ENCODE measurements at places on chromosomes 11 and 22.

DNA sequence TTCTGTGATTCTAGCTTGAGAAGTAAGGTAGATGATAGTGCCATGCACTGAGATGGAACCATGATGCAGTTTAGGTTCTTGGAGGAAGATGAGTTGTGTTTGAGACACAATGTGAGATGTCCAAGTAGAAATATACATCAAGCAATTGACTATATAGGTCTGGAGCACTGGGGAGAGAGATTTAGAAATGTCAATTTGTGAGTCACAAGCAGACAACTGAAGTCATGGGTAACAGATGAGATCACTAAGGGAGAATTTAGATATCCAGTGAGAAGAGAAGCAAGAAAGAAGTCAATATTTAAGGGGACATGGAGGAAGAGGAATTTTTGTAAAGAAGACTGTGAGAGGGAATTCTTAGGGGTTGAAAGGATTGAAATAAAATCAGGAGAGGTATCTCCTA, 65.1 kb upstream of the RRAS2 start:
- no peak for DNase-seq

DNA sequence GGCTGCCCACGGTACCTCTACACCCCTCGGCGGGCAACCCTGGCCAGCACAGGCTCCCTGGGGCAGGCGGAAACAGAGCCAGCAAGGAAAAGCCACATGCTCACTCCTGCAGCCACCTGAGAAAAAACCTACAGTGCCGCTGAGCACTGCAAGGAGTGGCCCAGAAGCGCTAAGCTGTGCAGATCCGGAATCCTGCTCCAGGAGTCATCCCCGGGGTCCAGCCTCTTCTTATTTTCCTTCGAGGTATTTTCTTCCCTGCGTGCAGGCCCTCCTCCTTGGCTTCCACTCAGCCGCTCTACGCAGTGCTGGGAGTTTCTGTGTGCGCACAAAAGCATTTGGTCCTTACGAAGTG, 81.0 kb downstream of the TRMU start:
- DNase-seq: no peak

DNA sequence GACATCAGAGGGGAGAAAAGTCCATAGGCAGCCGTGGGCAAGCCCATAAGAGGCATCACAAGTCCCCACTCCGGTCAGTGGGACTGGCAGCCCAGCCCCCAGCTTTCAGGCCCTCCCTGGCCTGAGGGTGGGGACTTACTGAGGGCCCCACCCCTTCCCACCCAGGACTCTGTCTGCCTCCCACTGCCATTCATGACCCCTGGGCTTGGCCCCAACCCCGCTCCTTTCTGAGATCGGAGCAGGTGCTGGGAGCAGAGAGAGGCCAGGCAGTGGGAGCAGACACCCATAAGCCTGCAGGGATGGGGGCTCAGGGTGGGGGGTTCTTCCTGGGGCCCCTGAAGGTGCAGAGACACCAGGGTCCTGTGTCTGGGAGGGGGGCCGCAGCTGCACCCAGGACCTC, 5.1 kb downstream of the UPK2 start:
- DNase-seq: no peak

DNA sequence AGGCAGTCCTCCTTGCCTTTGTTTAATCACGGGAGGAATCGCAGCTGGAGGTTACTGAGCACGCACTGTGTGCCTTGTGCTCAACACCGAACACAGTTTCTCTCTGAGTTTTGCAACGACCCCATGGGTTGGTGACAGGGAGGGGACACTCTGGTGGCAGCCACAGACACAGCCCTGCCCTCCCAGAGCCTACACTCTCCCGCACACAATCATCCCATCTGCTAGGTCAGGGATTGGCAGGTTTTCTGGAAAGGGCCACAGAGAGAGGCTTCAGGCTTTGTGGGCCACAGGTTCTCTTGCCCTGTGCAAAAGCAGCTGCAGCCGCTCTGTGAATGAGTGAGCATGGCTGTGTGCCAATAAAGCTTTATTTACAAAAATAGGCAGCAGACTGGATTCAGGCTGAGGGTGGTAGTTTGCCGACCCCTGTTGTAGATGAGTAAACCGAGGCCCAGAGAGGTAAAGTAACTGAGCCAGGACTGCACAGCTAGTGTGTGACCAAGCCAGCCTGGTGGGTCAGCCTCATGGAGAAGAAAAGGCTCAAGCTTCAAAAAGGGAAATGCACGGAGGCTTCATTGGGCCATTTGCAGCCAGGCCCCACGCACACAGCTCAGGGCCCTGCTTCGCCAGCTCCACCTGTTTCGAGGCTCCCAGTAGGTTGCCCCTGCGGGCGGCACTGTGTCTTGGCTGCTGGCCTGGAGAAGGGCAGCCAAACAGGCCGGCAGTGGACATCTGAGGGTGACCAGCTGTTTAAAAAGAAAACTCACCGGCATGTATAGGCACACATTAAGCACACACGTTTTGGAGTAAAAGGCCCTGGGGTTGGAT, 16.3 kb downstream of the LTO1 start:
- DNase-seq: no peak

DNA sequence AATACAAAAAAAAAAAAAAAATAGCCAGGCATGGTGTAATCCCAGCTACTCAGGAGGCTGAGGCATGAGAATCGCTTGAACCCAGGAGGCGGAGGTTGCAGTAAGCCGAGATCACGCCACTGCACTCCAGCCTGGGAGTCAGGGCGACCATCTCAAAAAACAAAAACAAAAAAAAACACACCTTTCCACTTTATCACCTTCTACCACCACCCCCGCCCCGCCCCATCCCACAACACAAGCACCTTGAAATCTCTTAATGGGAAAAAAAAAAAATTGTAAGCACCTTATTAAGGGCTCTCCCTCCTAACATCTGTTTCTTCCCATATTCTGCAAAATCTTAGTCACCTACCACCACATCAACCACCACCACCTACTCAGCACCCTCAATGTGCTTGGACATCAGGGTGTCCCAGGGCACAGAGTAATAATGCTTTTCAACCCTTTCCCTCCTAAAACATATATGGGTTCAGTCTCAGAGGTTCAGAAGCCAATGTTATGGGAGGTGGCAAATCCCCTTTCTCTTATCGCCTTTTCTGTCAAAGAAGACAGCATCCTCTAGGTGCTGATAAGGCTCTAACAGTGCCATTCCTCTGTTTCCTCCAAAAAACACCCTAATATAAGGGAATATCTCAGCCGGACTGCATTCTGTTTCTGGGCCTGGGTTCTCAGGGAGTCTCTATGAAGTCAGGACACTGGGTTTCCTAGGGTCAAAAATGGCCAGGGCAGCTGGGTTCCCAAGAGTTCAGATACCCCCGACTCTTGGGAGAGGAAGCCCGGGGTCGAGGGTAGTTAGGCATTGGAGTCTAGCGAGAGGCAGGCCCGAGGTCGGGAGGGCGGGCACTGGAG, 718 bp downstream of the INTS5 start:
- no peak for DNase-seq

DNA sequence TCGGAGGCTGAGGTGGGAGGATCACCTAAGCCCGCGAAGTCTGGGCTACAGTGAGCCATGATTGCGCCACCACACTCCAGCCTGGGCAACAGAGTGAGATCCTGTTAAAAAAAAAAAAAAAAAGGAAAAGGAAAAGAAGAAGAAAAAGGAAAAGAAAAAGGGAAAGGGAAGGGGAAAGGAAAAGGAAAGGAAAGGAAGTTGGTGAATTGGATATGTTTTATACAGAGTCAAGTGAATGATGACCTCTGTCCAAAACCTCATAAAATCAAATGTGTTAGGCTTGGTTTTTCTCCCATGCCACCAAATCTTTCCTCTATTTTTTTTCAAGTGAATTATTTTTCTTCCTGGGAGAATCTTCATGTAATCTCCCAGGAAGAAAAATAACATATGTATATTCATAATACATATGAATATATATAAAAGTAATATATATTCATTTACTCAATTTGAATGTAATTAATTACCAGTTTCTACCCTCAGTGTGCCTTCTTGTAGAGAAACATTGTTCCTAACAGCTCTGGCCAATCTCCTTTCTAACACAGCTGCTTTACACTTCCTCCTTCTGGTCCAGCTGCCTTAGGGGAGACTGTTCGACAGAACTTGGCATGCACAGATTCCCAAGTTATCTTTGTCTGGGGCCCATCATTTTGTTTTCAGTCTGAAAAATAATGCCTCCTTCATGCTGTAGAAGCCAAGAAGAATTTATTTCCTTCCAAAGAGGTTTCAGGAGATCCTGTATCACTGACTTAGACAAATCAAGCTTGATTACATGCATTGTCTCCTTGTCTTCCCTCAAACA, 111.9 kb downstream of the CCDC34 start:
- no peak for DNase-seq

DNA sequence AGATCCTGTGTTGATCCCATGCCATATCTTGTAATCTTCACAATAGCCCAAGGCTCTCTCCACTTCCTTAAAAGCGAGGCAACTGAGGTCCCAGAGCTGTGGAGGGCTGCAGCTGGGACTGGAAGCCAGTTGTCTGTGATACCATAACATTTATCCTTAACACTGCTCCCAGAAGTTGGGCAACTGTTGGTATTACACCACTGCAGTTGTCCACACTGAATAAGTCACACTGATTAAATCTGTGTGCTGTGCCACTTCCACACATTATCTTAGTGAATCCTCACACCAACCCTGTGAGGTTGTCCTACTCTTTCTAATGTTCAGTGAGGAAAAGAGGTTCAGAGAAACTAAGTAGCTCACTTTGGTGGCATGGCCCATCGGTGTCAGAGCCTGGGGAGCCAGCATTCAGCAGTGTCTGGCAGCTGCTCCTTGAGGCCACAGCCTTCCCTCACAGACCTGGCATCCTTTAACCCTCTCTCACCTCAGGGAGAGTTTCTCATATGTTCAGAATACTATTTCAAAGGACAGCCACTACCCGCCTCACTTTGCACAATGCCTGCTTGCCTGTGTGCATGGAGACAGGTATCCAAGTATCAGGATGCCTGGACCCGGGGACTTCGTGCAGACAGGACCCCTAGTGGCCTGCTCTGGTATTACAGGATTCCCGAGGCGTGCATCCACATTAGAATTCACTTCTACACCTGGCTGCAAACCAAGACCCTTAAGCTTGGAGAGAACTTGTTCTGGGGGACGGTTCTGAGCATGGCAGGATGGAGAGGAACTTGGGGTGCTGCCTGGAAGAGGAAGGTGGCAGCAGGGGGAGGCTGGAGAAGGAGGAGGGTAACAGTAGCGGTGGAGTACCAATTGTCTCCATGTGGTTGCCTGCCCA, 221.9 kb upstream of the TBCEL start:
- peak; percentile 32 for DNase-seq

- no peak for DNase-seq
Measured at GRCh38 chr11:17432002-17432401, 43.5 kb upstream of the KCNJ11 start.

DNA sequence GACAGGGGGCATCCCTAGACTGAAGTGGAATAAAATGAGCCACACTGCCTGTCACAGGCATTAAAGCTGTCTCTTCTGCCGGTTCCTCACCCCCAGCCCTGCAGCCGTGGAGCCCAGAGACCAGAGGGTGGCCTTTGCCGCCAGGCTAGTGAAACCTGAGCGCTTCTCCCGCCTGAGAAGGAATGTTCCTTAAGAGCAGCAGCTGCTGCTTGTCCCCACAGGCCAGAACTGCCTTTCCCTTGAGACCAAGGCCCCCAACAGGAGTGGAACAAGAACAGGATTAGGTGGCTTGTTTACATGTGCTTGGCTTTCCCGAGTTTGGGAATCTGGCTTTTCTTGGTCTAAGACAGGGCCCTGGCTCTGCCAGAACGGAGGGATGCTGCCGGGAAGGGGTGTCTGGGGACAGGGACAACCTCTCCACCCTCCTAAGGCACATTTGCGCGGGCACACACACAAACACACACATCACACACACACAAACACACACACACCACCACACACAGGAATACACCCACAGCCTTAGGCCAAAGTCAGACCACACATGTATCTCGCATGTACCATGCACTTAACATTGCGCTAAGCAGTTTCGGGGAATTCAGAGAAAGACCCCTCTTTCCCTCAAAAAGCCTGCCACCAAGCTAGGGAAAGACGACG, 91.8 kb downstream of the FEZ1 start:
- DNase-seq: no peak

- DNase-seq: no peak
Measured at GRCh38 chr22:41826430-41827383, 6.2 kb upstream of the SREBF2 start.

GRCh38 chr11:39910087-39910486, 1549.4 kb downstream of the LRRC4C start:
- DNase-seq: no peak

DNA sequence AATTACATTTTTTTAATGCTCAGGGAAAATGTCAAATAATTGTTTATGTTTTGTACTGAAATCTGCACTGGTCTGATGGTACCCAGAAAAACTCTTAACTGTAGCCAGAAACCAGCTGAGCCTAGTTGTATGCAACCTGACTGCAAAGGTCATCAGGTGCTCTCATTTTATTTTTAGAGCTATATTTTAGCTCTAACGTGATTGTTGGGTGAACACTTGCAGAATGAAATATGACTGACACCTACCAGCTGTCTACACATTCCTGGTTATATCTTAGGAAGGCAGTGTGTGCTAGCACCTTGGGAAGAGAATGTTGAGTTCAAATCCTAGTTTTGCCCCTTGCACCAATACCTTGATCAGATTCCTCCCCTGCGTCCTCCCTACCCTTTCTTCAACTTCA, 23.6 kb downstream of the PTPRJ start:
- DNase-seq: no peak

DNA sequence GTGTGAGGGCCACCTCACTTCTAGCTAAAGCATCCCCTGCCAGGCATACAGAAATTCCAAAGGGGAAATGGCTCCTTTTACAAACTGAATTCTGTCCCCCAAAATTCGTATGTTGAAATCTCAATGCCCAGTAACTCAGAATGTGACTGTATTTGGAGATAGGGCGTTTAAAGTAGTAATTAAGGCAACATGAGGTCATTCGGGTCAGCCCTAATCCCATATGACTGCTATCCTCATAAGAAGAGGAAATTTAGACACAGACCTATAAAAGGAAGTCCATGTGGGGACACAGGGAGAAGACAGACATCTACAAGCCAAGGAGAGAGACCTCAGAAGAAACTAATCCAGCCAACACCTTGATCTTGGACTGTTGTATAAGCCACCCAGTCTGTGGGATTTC, 119.1 kb downstream of the CHST1 start:
- no peak for DNase-seq

GRCh38 chr11:95505927-95506426, 275.0 kb upstream of the SESN3 start:
- peak; percentile 33 for DNase-seq

DNA sequence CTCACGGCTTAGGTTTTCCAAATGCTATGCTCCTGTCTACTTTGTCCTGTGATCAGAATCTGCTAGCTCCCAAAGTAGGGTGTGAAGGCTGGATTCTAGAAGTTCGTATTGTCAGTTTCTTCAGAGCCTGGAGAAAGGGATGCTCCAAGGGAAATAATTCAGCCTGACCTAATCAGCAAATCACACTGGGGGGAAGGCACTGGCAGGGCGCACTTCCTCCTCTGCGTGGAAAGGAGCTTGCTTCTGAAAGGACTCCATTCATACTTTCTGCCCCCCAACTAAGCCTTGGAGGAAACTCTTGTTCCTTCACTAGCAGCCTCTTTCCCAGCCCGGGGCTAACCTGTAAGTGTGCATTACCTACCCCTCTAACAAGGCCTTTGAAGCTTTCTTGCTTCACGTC, 165.9 kb downstream of the NAV2 start:
- DNase-seq: no peak

- no peak for DNase-seq
Measured at GRCh38 chr22:50170453-50171318, at the start of gene PANX2. Gene PANX2 (plus strand): TSS chr22:50170731. CDS start chr22:50170731, 0 bp downstream.

- DNase-seq: no peak
Measured at GRCh38 chr11:103359216-103359615, 250.0 kb downstream of the DYNC2H1 start.
